ENCODE measurements at places on chromosomes 4 and X.

- peak; percentile 35 for DNase-seq
These were observed 86.3 kb upstream of the MAML3 start for GRCh38 chr4:140240237-140240636.

GRCh38 chrX:40171513-40172400 is 74.0 kb upstream of the BCOR start:
- no peak for DNase-seq

DNA sequence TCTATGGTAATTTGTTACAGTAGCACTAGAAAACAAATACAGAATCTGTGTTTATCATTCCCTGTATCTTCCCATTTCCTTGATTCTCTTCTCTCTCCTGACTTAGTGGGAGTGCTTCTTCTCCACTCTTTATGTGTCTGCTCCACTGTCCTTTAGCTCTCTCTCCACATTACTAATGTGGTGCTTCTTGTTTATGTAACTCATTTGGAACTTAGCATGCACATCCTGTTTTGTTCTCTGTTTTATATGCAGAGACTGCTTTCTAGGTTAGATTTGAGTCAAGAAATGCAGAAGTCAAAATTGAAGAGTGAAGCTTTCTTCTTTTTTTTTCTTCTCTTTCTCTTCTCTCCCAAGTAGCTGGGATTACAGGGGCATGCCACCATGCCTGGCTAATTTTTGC is 25.9 kb downstream of the ADH1A start:
- DNase-seq: no peak

DNA sequence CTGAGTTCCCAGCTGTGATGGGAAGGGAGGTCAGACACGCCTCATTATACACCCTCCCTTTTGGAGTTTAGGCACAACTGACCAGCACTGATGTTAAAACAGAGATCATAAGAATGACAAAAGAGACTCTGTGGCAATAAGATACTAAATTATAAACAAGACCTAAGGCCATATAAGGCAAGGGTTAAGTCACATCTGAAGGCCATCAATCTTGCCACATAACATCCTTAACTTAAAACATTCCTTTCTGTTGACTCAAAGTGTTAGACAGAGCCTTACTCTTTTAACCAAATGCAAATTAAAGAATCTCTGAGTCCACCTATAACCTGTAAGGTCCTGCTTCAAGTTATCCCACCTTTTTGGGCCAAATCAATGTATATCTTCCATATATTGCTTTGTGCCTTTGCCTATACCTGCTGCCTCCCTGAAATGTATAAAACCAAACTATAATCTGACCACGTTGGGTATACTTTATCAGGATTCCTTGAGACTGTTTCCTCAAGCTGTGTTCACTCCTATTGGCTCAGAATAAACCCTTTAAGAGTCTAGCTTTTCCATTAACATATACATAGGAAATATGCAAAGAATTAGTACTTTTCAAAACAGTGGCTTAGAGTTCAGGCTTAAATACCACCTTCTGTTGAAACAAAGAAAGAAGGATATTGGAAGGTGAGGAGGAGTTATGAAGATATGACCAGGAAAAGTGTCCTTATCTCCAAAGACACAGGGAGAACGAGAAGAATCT is 214.4 kb upstream of the PPP1R2C start:
- DNase-seq: no peak

GRCh38 chr4:68466185-68466584 is 18.9 kb downstream of the TMPRSS11E start:
- no peak for DNase-seq

GRCh38 chrX:136205882-136206380 is 45.3 kb downstream of the MAP7D3 start:
- DNase-seq: no peak

GRCh38 chr4:177974461-177974860 is 532.2 kb upstream of the AGA start:
- DNase-seq: no peak
